Left lobe of liver (tissue), 2 donors: ENCODE measurements at places on chromosomes 16 and 17. TPM values are rescaled to one million over a fixed set of nuclear protein-coding genes. Genes with fewer than 3 reads are reported as not detected.

GRCh38 chr16:88289561-88289960 is 93.2 kb upstream of the ZNF469 start:
- DNase-seq: no peak

DNA sequence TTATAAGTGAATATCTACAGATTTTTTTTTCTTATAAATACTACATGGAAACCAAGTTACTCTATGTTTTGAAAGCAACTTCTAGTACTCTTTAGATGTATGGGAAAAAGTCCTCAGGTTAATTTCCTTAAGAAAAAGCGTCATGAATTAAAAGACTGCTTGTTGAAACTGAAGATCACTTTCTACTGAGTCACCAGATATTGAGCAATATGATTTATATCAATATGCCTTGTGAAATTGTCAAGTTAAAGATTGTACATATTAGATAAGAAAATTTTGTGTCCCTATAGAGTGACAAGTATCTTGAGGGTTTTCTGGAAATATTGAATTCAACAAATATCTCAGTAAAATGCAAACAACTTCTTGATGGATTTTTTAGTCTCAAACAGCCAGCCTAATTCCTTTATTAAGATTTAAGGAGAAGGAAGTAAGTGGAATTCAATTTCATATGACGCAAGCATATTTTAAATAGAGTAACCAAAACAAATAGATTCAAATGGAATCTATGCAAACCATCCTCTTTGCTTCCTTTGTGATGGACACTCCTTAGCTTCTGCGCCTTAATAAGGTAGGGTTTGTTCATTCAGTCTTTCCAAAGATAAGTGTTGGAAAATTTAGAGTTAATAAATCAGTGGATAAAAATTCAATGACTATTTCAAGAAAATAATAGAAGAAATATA is 16.6 kb downstream of the KRT12 start:
- no peak for DNase-seq

- DNase-seq: no peak
Observed at GRCh38 chr17:53571342-53571741, 251.4 kb upstream of the KIF2B start.

- DNase-seq: no peak
Observed at GRCh38 chr17:79888009-79888540, 48.8 kb upstream of the CBX4 start.

DNA sequence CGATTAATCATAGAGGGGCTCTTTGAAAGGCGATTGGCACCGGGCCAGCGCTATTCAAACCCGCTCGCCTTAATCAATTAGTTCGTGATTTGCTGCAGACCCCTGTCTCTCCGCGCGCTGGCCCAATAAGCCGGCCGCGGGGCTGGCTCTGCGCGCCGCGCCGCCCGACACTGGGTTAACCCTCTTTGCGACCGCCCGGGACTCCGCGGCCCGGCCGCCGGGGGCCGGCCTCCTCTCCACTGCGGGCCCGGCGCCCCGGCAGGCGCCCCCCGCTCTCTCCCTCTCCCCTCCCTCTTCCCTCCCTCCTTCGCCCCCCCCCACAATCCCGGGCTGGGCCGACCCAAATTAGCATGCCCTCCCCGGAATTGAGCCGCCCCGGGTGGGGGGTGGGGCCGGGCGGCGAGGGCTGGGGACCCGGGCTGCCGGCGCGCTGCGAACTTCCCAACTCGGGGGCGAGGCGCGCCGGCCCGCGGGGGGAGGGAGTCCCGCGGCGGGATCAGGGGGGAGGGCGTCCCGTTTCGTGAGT is 428 bp upstream of the SALL1 start:
- peak; percentile 94 for DNase-seq

DNA sequence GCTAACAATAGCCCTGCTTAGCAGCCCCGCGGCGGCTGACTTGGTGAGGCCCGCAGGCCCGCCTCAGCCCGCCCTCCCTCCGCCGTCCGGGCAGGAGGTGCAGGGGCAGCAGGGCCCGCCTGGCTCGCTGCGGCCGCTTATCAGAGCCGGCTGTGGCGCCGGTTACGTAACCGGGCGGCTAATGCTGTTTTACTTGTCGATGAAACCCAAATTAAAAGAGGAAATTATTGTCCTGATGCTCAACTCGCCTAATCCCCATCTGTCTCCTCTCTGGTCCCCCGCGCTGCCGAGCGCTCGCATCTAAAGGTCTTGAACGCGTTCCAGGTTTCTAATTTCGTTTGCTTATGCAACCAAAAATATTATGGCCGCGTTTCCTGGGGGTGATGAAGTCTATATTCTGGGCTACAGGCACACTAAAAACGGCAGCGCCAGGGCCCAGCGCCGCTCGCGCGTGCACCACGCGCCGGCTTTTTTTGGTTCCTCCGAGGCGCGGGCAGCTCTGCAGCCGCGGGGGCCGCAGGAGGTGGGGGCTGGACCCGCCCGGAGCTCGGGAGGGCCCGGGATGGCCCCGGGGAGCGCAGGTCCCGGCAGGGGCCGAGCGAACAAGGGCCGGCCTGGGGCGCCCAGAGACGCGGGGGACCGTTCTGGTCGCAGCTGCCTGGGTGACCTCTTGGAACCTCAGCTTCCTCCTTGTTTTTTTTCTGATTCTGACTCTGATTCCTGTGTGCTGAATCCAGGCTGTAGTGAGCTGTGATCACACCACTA is 65.2 kb upstream of the TOB1 start:
- DNase-seq: peak; percentile 88

- DNase-seq: no peak
Observed at GRCh38 chr17:31789707-31790505, 69.1 kb downstream of the COPRS start.

GRCh38 chr16:87842209-87842869 is 27.0 kb downstream of the SLC7A5 start:
- DNase-seq: peak; percentile 72

DNA sequence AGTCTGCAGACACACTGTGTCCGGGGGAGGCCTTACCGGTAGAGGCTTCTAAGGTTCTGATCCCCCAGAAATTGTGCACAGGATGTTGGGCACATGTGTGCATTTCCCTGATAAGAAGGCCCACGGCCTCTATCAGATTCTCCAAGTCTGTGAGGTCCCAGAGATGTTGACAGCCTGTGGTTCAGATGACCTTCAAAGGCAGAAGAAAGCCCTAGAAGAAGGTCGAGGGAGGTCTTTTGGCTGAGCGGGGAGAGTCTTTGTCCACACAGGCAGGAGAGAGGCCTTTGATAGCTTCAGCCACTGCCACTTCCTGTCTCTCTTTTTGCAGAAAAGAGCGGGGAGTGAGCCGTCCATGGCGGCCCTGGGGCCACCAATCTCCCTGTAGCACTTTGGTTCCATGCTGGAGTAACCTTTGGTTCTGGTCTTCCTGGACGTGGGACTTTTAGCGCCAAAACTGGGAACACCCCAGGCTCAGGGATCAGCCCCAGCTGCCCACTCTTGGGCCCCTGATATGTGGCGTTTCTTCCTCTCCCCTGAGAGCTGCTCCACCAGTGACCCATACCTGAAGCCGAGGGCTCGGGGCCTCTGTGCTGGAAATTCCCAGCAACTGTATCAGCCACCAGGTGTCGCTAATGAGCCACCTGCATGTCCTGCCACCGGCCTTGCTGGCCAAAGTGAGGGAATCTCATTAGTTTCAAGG is 28.1 kb upstream of the LGALS9 start:
- peak; percentile 76 for DNase-seq

DNA sequence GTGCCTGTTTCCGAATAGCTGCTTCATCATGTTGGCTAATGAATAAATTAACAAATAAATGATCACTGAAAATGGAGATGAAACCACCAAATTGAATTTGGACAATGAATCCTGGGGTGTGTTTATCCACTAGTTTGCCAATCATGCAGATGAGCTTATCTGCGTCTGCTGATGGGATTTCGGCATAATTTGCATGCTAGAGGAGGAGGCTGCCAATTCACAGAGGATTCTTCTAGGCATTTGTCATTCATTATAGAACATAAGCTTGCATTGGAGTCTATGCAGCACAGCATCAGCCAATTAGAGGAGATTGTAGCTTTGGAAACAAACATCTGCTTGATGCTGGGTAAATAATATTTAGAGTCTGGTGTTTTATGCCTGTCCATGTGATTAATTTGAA is 123.1 kb downstream of the NPIPB5 start:
- DNase-seq: no peak

GRCh38 chr17:17420561-17421269 is 56.1 kb upstream of the MED9 start:
- DNase-seq: no peak

DNA sequence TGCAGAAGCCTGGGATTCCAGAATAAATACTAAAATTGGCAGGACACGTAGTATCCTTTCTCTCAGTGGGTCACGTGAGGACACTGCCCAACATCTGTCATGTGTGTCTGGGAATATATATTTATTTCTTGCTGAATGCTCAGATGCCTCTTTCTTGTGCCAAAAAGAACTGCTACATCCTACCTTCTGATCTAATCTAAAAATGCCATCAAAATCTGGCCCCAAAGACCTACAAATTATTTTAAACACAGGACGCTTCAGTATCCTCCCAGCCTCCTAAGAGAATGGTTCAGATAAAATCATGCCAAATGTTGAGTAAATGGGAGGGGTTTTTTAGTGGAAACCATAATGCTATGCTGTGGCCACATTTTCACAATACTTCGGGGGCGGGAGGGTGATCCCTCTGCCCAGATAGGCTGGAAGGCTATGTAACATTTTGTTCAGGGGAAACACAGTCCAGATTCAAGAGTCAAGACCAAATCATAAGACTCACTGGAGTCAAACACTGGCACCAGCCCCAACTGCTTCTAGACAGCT is 22.9 kb upstream of the CORO6 start:
- DNase-seq: no peak

- DNase-seq: peak; percentile 91
Observed at GRCh38 chr16:58128181-58128631, 975 bp downstream of the CFAP20 start.

- DNase-seq: peak; percentile 7
Observed at GRCh38 chr16:55706739-55707384, 51.1 kb downstream of the SLC6A2 start.

Gene SLC52A1
- total RNA-seq: 0.08 TPM

Gene ATAD5
- total RNA-seq: 0.45 TPM

Gene NLRC3
- total RNA-seq: 0.81 TPM

Gene CCL16
- 31.1 TPM for total RNA-seq

Gene TP53TG3
- not detected for total RNA-seq

Gene IRF8
- total RNA-seq: 9.0 TPM

Gene BMERB1
- total RNA-seq: 12.2 TPM

Gene CDRT15
- not detected for total RNA-seq

Gene AOC2
- 2.6 TPM for total RNA-seq

Gene SETD6
- total RNA-seq: 13.5 TPM

Gene TM4SF5
- 79.0 TPM for total RNA-seq
